PC-9 (cell line): ENCODE measurements at places on chromosomes 3 and 15.

- DNase-seq, result no peak
Measured at GRCh38 chr3:61820306-61820992, 259.1 kb downstream of the PTPRG start.

GRCh38 chr3:12603969-12604368 is 47.1 kb downstream of the MKRN2 start:
- DNase-seq, result no peak

GRCh38 chr15:49646891-49647290 is 26.0 kb downstream of the DTWD1 start:
- DNase-seq, result no peak

DNA sequence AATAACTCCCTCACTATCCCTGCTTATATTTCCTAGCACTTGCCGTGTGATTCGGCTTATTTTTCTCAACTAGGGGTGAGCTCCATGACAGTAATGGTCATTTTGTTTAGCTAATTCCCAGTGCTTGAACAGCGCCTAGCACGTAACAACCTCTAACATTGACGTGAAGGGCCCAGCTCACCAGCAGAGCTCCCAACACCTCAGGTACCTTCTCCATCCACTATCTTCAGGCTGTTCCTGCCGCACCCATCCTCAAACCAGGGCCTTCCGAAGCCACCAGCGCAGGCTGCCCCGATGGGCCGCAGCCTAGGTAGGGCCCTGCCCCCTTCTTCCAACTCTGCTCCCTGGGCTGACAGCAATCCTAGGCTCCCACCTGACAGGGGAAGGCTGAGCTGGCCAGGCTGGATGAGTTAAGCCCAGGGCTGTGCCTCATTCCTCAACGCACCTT is 751 bp upstream of the RPS17 start:
- no peak for DNase-seq

- no peak for DNase-seq
Measured at GRCh38 chr3:115254492-115255196, 107.6 kb upstream of the ZBTB20 start.

GRCh38 chr3:173013219-173013832 is 127.7 kb downstream of the SPATA16 start:
- no peak for DNase-seq

GRCh38 chr3:112446343-112446742 is 52.9 kb downstream of the BTLA start:
- no peak for DNase-seq

GRCh38 chr15:66102563-66103292 is 150.8 kb downstream of the MEGF11 start:
- no peak for DNase-seq

- DNase-seq, result no peak
Measured at GRCh38 chr3:98690876-98691275, 72.3 kb upstream of the ST3GAL6 start.

GRCh38 chr3:197064771-197065170 is 35.2 kb upstream of the MELTF start:
- no peak for DNase-seq

DNA sequence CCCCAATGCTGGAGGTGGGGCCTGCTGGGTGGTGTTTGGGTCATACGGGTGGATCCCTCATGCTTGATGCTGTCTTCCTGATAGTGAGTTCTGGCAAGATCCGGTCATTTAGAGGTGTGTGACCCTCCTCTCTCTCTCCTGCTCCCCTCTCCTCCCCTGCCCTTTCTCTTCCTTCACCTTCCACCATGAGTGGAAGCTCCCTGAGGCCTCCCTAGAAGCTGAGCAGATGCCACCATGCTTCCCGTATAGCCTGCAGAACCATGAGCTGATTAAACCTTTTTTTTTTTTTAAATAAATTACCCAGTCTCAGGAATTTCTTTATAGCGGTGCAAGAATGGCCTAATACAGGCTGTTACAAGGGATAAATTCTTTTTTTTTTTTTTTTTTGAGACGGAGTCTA is 36.3 kb upstream of the IQSEC1 start:
- no peak for DNase-seq

- peak; percentile 97 for DNase-seq
Measured at GRCh38 chr3:149401212-149401925, 23.9 kb upstream of the TM4SF1 start.

DNA sequence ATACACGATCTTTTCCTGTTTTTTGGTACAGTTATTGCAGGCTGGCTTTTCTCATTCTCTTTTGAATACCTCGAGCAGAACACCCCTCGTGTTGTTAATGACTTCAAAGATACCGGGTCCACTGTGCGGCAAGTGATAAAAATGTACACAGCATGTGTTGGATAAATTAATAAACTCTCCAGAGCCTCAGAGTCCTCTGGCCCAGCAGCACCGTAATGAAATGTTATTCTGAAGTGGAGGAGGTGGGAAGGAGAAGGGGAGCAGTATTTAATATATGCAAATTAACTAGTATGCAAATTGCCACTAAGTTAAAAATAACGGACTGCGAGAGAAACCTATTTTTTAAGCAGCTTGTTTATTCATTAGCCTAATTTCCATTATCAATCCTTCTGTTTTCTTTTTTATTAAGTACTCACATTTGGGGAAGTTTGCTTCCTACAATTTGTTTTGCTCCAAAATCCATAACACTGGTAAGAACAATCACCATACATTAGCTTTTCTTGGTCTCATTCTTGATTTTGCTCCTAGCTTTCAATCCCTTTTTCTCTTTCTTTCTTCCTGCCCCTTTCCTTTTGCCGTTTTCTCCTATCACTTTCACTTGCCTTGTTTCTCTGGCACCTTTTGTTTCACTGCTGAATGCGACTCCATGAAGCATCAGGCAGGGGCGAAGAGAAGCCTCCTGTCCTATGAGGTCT is 462.3 kb upstream of the PPP2R3A start:
- no peak for DNase-seq
